ENCODE measurements at places on chromosomes 16 and 17.

GRCh38 chr16:687499-687898 is 2.7 kb downstream of the WDR24 start:
- no peak for DNase-seq

- no peak for DNase-seq
These were observed 22.2 kb upstream of the AKAP1 start for GRCh38 chr17:57062865-57063264.

DNA sequence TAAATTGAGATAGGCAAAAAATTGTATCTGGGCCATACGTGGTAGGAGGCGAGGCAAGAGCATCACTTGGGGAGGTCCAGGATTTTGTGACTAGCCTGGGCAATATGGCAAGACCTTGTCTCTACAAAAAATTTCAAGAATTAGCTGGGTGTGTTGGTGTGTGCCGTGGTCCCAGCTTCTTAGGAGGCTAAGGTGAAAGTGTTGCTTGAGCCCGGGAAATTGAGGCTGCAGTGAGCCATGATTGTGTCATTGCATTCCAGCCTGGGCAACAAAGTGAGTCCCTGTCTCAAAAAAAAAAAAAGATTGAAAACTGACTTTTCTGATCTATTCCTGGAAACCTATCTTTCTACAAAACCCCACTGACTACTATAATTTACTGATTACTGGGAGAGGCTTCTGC is 26.7 kb downstream of the CDK12 start:
- no peak for DNase-seq

DNA sequence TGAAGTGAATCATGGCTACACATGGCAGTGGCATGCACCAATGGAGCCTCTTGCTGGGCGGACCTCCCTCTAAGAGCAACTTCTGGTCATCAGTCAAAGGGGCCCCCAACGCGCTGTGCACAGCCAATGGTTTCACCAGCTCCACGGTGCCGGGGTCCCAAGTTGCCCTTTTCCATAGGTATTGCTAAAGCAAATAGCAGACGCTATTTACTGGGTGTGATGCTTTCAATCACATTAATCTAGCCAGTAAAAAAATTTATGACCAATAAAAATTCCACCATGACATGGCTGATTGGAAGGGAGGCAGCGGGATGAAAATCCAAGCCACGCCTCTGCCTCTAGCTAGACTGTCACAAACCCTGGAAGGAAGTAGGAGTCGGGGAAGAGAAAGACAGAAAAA is 680.3 kb upstream of the SOX9 start:
- DNase-seq: no peak

- no peak for DNase-seq
These were observed 135.4 kb upstream of the AXIN2 start for GRCh38 chr17:65696739-65697394.

DNA sequence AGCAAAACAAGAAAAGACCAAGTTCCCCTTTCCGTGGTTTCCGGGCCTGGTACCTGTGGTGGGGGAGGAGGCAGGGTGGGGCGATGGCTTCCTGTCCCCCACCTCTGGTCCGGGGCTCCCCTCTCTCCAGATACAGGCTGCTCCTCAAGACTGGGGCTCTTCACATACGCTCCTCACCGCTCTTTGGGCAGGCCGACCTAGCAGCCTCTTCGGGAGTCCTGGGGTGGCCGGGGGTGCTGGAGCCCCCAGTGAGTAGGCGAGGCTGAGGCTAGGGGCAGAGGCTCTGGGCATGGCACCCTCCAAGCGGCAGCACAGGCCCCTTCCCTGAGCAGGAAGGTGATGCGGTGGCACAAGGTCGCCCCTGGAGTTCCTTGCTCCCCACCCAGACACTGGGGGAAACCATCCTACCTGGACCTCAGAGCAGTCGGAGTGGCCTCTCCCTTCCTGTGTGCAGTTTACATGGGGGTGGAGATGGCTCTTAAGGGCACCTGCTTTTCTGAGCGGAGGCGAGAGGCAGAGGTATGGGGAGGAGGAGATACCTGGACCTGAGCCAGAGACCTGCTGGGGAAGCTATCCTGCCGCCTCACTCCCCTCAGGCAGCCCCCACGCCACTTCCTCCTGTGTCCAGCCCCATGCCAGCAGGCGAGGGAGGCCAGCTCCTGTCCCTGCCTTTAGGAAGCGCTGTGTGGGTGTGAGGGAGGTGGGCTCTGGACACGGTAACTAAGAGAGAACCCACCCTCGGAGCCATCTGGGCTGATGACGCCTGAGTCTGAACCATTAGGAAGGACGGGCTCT is 891 bp downstream of the CORO1A start:
- peak; percentile 65 for DNase-seq

- DNase-seq: no peak
These were observed 8.5 kb upstream of the P2RX1 start for GRCh38 chr17:3924512-3925350.

DNA sequence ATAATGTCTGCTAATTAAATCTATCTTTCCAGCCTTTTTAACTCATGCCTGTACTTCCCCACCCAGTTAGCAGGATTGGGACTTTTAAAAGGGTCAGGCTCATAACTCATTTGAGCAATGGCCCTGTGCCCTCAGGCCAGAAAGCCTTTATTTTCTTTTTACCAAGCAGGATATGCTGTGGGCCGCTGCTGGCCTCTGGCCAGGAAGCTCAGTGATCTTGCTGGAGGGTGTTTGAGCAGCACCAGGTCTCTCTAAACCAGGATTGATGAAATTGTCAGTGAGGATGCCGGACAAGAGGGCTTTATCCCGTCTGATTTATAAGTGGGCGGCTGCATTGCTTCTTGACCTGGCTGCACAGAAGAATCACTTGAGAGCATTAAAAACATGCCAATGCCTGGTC is 187.8 kb downstream of the RAB11FIP4 start:
- no peak for DNase-seq

DNA sequence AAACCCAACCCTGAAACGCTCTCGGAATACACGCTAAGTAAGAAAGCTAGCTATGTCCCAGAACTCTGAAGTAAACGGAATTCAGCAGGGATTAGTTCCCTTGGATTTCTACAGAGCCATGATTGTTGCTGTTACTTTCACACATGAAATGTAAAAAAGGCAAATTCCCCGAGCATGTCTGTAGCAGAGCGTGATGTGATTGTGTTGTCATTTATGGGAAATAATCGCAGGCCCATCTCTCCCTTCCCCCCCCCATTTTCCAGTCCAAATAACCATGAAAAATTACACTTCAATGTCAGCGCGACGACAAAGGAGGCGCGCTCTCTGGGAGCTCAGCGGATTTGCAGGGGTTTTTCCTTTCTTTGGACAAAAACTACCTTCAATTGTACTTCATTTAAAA is 209.0 kb downstream of the ZFHX3 start:
- DNase-seq: no peak

DNA sequence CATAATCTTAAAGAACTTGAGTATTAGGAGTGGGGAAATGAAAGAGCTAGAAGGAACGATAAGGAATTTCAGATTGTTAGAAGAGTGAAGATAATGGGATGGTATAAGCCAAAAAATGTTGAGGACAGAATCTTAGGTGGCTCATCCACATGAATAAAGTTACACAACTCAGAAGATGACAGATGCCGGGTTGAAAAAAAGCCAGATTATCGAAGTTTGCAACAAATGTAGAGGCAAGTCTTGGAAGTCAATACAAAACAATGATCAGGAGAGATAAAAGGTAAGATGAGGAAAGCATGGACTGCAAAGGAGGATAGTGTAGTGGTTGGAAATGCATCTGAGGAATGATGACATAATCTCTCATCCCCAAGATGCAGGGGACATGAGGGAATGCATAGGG is 45.1 kb upstream of the TAOK1 start:
- no peak for DNase-seq

- no peak for DNase-seq
These were observed 528 bp downstream of the HAGHL start for GRCh38 chr16:727291-727977.

GRCh38 chr16:88856122-88856827 is 472 bp downstream of the GALNS start:
- DNase-seq: no peak

DNA sequence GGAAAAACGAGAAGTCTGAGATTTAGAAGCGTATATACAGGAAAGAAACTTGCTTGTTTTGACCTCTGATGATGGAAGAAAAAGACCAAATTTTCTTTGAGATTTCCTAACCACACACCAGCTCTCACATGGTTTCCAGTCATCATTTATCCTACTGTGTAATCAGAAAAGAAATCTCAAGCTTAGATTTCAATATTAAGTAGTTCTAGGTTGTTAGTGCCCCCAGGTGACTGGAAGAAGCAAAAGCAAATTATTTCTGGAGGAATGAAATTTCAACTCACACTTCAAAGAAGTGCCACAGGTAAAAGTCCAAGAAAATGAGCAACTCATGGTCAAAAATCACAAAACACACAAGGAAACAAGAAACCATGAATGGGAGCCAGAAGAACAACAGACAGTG is 51.8 kb upstream of the KDM6B start:
- DNase-seq: no peak

DNA sequence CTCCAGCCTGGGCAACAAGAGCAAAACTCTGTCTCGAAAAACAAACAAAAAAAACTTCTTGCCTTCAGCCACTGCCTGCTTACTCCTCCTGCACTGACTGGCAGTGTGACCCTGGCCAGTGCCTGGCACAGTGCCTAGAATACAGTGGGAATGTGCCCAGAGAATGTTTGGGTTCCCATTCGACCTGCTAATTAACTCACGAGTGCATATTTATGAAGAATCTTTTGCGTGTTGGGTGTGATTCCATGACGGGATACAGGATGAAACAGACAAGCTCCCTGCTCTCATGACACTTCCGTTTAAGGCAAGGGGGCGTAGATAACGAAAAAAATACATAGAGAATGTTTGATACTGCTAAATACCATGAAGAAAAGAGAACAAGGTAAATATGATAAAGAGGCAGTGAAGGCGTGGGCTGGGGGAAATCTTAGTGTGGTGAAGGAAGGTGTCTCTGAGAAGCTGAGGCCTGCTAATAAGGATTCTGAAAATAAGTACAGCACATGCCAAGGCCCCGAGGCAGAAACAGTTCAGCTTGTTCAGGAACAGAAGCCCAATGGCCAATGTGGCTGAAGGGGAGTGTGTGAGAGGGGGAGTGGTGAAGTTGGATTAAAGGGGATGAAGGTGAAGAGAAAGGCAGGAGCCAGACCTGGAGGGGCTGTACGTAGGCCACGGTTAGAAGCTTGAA is 4.3 kb downstream of the ABI3 start:
- no peak for DNase-seq

- no peak for DNase-seq
These were observed 312.5 kb downstream of the MAF start for GRCh38 chr16:79288066-79288465.

DNA sequence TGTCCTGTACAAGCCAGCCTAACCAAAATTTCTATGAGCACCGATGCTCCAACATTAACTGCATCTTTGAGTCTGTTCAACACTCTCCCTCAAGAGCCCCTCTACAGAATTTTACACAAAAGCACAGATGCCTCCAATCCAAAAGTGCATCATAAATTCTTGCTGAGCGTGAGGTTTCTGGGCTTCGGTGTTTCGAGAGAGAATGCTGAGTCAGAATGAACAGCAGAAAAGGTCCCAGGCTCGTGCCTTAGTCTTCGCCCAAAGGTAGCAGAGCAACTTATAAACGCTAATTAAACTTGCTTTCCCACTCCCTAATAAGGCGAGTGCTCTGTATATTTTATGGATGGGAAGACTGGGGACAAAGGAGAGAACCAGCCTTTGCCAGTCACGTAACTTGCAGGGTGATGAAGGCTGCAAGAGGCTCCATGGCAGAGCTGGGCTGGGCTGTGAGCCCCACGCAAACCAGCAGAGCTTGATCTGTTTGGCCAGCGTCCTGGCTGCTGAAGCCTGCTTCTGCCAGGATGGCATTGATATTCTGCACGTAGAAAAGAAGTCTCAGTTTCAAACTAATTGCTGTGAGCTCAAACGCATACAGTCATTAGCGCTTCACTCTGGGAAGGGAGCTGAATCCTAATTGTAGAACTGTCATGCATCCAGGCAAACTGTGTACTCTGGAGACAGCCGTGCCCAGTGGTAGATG is 138.5 kb downstream of the DNAH9 start:
- no peak for DNase-seq

DNA sequence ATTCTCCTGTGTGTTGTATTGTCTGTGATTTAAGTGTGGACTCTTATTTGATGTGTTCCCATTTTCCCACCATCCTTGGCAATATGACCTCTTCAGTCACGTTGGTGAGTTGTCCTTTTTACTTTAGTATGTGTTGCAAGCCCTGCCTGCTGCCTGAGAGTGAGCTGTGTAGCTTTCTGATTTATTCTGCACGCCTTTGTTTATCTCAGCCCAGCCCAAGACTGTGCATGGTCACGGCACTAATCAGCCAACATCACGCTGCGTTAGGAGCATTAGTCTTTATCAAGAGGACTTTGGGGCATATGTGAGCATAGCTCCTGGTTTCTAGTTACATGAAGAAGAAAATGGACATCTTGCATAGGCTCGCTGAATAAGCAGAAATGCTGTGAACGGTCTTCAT is 6.0 kb downstream of the TOM1L1 start:
- no peak for DNase-seq

- DNase-seq: no peak
These were observed 93.9 kb upstream of the CDH8 start for GRCh38 chr16:62130101-62130500.

- DNase-seq: no peak
These were observed 33.6 kb downstream of the HAPSTR1 start for GRCh38 chr16:9124908-9125584.

DNA sequence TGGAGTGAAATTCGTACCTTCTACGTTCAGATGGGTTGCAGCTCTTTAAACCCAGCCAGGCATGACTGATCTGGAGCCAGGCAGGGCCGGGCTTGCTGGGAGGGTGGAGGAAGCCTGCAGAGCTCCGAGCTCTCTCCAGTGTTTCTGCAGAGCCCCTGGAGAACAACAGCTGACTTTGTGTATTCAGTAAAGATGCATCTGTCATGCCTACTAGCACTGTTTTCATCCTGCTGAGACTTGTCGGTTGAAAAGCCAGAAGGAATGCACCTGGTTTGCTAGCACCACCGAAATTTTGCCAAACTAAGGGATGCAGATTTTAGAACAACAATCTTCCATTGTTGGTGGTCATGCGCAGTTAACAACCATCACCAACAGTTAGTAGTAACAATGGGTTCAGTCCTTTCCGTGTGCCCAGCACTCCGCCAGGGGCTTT is 22.4 kb upstream of the SCNN1B start:
- no peak for DNase-seq

- DNase-seq: no peak
These were observed 45.6 kb upstream of the MEAK7 start for GRCh38 chr16:84550096-84550495.

DNA sequence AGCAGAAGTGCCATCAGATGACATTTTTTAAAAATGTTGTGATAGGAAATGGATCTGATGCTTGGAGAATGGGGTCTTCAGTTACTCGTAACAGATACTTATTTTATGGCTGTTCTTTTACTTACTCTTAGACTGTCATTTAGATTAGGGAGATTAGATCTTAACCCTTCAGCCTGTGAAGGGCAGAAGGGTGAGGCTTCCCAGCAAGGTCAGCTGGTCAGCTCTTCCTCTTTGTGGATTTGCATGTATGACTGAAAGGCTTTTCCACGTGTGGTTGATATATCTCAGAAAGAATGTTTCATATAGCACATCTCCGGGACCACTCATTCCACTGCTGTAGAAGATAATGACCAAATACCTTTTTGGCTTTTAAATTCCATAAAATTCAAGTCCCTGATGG is 27.4 kb downstream of the GRB7 start:
- DNase-seq: no peak

- DNase-seq: no peak
These were observed 13.1 kb downstream of the BCAR1 start for GRCh38 chr16:75238132-75238852.

GRCh38 chr17:73067075-73067474 is 25.4 kb downstream of the SLC39A11 start:
- DNase-seq: no peak

GRCh38 chr17:47884905-47885730 is 10.9 kb upstream of the SP2 start:
- DNase-seq: no peak

All from stimulated activated CD4-positive, alpha-beta T cell treated with anti-CD3 and anti-CD28 coated beads, Interleukin-15, amount 100 ng/mL, for 1 hour (primary cell).